ENCODE measurements at places on chromosomes 3 and 15.

DNA sequence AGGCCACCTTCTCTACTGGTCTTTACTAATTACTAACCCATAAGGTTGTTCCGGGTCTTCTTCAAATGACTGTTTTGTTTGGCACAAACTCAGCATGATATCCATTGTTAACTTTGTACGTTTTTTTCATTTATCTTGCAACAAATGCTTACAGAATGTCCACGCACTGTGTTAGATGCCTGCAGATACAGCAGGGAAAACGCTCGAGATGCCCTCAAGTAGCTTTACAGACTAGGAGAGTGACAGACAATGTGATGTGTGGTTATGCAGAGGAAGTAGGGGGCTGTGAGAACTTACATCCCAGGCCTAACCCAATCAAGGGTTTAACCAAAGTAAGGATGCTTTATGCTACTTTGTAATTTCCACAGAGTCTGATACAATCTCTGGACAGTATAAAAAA, 949 bp upstream of the RFC4 start:
- no peak for DNase-seq

DNA sequence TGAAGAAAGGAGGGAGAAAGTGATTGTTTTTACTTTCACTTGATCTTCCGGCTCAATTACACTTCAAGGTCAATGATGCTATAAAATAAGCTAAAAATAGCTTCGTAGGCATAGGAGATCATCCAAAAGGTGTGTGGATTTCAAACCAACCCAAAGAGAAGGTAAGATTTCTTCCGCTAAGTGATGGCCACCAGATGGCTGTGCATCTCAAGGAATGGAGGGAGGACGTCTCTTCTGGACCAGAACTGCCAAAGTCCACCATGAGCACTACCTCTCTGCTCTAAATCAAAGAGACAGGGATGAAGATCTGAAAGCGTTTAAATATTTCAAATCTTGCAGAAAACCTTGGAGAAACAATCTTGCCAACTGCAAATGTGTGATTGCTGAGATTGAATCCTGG, 199.1 kb upstream of the ZPLD1 start:
- no peak for DNase-seq

DNA sequence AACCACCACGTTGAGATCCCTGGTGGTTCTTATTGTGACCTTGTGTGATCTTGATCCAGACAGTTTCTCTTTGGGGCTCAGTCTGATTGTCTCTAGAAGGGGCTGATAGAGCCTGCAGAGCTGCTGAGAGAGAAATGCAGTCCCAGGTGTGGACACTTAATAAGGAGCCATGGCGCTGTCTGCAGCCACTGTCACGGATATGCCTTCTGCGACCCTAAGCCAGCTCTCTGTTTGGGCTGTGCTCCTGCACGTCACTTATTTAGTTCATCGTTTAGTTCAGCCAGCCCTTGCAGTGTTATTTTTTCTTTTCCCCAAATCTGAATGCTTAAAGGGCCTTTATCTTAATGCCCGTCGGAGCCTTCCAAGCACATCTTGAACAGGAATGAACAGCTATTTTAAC, 12.0 kb downstream of the SLC6A1 start:
- DNase-seq = no peak

- no peak for DNase-seq
Measured at GRCh38 chr3:170002879-170003278, 34.9 kb upstream of the GPR160 start.

DNA sequence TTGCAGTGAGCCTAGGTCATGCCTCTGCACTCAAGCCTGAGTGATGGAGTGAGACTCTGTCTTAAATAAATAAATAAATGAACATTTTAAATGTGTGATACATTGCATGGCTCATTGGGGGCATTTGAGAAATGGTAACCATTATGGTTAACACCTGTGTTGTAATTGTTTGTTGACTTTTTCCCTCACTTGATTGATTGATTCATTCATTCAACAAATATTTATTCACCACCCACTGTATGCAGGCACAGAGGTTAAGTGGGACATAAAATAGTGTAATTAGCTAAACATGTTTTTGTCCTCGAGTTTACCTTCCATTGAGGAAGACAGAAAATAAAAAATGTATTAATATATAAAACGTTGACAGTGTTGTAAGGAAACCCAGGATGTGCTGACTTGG, 127.1 kb upstream of the ANKRD28 start:
- DNase-seq = no peak

GRCh38 chr3:139285691-139286090, 58.1 kb upstream of the MRPS22 start:
- DNase-seq = no peak

- DNase-seq = no peak
Measured at GRCh38 chr15:89089316-89090230, 1.3 kb downstream of the ABHD2 start.

- DNase-seq = no peak
Measured at GRCh38 chr3:197692641-197693040, 44.1 kb downstream of the RUBCN start.

GRCh38 chr3:111924283-111924682, 54.5 kb upstream of the ABHD10 start:
- no peak for DNase-seq

All from BE2C (cell line).